ENCODE measurements at places on chromosomes 16 and 17.

DNA sequence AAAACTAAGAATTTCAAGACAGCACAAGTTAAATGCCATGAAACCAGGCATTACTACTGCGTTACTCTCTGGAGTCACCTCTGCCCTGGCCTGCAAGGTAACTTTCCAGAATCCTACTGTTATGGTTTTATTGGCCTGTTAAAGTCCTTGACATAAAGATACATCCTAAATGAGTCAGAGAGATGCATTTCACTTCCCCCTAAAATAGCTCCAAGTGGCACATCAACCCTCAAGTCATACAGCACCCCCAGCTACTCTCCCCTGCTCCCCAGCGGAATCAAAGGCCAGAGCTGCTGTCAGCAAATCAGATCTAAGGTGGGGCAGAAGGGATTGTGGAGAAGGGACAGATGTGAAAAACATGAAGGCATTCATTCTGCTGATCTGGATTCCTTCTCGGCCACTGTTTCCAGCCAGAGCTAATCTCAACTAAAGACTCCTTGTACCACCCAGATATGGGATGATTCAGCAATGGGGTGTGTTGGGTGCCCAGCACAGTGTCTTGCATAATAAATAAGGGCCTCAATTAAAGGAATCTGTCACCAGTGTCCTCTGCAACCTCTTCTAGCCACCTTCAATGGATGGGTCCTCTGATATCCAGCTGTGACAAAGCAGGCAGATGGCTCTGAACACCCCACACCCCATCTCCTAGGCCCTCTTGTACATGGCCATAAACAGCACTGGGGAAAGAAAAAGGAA, 8.5 kb upstream of the CCL1 start:
- DNase-seq, result no peak

DNA sequence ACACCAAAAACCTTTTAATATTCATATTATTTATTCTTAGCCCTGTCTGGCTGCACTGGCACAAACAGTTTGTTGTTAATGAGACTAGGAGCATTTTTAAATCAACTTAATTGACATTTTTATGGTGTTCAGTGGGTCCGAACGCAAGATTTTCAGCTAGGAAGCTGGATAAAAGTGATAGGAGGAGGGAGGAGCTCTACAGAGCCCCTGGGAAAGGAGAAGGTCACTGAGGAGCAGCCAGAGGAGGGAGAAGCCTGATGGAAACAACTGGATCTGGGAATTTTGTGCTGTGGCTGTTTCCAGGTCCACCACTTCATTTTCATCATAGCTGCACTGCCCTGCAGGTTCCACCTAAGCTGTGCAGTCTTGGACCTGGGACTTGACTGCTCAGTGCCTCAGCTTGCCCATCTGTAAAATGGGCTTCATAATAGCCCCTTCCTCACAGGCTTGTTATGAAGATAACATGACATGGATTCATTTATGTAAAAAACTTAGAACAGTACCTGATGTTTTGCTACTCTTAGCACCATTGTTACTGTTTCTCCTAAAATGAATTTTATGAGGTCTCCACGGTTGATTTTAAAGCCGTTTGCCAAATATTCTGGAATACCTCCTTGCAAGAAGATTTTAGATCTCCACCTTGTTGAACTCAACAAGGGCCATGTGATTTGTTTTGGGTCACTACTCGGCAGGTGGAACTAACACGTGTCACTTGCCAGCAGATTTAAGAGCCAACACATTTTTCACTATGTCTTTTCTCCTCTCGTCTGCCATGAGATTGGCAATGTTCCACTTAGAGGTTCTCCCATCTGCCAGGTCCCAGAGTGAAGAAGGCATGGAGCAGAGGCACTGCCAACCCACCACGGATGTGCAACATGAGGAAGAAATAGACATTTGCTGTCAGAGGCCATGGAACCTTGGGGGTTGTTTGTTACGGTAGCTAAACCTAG, 18.7 kb upstream of the GRIN2A start:
- no peak for DNase-seq

DNA sequence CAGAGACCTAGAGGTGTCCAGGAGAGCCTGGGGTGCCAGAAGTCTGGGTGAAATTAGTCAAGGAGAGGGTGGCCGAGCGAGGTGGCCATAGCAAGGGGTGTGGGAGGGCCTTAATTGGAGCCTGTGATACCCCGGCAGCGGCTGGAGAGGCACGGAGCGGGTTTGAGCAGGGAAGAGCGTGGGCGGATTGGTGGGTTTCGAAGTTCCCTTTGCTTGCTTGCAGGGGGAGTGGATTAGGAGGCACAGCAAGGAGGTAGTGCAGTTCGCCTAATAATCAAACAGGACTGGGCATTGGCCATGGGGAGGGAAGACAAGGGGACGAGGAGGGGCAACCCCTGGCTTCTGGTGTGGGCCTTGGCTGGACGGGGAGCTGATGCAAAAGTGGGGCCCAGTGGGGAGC, 5.4 kb upstream of the FAM83G start:
- no peak for DNase-seq

- DNase-seq, result no peak
Observed at GRCh38 chr17:68612209-68612922, 11.2 kb upstream of the FAM20A start.

- DNase-seq, result no peak
Observed at GRCh38 chr17:2958706-2959222, 104.6 kb downstream of the OR1D5 start.

DNA sequence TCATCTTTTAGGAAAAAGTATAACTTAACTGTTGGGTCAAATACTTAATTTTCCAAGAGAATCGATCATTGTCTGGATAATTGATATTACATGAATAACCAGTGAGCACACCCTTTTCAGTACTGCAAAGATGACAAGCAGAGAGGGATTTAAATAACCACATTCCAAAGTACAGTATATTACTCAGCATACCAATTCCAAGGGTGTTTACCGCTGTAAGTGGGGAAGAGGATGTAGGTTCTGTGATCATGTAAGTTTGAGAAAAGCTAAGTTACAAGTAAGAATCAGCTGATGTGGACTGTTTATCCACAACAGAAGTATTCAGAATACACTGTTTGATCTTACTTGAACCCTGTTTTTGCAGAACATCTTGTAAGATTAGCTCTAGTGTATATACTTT, 6.1 kb downstream of the GDE1 start:
- no peak for DNase-seq

- DNase-seq, result peak; percentile 22
Observed at GRCh38 chr16:69566981-69567680, 1.4 kb downstream of the NFAT5 start.

GRCh38 chr17:82483836-82484235, 25.3 kb downstream of the NARF start:
- DNase-seq, result no peak

DNA sequence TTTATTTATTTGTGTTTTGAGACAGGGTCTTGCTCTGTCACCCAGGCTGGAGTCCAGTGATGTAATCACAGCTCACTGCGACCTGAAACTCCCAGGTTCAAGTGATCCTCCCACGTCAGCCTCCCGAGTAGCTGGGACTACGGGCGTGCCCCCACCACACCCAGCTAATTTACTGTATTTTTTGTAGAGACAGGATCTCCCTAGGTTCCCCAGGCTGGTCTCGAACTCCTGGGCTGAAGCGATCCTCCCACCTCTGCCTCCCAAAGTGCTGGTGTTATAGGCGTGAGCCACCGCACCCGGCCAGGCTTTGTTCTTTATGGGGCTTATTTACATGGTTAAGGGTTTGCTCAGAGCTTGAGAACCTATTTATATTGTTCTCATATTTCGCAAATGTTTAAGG, 5.8 kb upstream of the MEIOB start:
- DNase-seq, result no peak

GRCh38 chr16:3020247-3020603, at the start of gene TNFRSF12A:
Gene TNFRSF12A, plus strand, starts transcription at chr16:3020368. Its CDS starts 30 bp downstream, at chr16:3020398.
- peak; percentile 51 for DNase-seq

DNA sequence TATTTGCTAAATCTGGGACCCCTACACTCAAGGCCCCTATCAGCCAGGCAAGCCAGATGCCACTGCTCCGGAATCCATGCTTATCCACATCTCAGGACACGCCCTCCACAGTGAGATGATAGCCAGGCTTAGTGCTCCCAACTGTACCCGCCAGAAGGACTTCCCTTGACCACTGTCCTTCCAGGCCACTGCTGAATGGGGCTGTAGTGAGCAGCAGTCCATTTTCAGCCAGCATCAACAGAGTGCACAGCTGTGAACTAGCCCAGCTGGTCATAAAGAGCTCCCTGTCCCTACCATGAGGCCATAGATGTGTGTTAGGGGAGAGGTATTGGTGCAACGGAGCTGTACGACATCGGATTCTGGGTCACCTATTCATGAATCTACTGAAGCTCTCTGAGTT, 13.0 kb upstream of the MED9 start:
- no peak for DNase-seq

GRCh38 chr16:31572821-31573220, 45.1 kb downstream of the AHSP start:
- no peak for DNase-seq

DNA sequence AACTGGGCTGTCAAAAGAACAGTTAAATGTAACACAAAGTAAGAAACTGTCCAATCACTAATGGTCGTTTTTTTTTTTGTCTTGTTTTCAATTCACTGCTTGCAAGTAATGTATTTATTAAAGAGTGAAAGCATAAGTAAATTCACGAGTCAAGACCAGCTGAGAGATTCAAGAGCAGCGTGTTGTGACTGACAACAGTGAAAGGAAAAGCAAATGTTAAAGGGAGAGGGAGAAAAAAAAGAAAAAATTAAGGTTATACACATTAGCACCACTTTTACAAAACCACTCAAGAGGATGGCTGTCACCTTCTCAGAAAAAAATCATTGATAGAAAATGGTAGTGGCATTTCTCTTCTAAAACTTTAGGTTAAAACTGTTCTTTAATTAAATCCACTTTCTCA, 36.1 kb downstream of the GPATCH8 start:
- DNase-seq, result no peak

DNA sequence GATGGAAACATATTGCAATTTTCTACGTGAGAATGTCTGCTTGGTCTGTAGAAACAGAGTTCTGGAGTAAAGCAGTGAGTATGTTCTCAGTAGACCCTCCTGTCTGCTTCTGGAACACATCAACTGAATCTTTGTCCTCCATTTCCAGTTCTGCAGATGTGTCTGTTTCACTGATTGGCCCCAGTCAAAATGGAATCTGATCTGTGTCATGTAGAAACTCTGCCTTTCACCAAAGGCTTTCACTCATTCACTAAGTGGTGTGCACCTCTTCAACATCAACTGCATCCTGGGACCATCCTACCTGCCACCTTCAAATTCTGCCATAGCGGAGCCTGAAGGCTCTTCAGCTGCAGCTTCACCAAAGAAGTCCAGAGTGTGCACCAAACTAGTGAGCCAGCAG, 2.8 kb upstream of the ZNF267 start:
- DNase-seq, result no peak

GRCh38 chr17:9811537-9811936, 10.3 kb downstream of the GSG1L2 start:
- no peak for DNase-seq

DNA sequence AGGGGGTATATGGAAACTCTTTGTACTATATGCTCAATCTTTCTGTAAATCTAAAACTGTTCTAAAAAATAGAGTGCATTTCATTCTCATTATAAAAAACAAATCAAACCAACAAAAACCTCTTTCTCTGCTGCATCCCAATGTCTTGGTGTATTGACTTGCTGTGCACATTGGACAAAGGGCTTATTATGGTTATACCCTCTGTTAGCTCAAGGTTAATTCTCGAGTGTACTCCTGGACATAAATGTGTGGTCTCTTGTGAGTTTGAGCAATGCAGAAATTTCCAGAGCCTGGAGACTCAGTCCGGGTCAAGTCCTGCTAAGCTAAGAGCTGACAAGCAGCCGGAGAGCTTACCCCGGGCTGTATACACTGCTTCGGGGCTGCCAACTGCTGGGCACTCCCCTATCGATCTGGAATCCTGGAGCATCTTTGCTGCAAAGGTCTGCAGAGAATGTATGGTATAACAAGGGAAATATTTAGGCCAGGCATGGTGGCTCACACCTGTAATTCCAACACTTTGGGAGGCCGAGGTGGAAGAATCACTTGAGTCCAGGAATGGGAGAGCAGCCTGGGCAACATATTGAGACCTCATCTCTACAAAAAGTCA, 66.2 kb upstream of the BRD7 start:
- no peak for DNase-seq

DNA sequence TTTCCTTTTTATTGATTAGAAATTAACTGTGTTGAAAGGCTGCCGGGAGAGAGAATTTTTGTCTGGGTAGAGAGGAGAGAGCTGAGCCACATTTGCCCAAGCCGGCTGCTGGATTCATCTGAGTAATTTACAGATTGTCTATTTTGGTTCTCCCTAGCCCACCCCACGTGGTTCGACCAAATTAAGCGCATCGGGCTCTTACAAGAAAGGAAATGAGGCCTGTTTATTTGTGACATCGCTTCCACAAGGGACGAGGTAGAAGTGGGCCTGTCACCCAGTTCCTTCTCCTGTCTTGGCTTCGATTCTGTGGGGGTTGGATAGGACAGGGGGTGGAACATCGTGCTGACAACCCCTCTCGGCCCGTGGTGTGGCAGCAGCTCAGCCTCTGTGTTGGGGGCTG, 42.9 kb downstream of the SYT17 start:
- DNase-seq, result no peak

DNA sequence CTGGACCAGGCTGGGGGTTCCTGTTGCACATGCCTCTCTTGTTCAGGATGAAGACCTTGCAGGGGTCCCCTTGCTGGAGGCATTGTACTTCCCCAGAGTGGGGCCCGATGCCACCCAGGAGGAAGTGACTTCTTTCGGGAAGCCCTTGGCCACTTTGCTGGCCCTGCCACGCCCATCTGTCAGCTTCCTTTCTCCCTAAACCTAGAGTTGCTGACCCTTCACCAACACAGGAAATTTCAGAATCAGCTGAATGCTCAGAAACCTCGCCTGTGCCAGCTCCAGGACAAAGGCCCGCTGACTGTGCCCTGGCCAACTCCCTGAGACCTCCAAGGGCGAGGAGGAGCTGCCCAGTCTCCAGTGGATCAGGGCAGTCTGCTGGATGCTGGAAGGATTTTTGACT, 26.7 kb downstream of the WNT9B start:
- DNase-seq, result no peak

GRCh38 chr17:17783116-17783824, 53.5 kb downstream of the SREBF1 start:
- DNase-seq, result peak; percentile 63

- peak; percentile 47 for DNase-seq
Observed at GRCh38 chr17:8126491-8127066, 2.7 kb upstream of the HES7 start.

- DNase-seq, result no peak
Observed at GRCh38 chr17:3004925-3005324, 58.5 kb downstream of the OR1D5 start.

- DNase-seq, result no peak
Observed at GRCh38 chr17:36888236-36888951, 48.9 kb upstream of the LHX1 start.

GRCh38 chr17:2789700-2790099, 6.5 kb upstream of the RAP1GAP2 start:
- DNase-seq, result no peak

GRCh38 chr16:2235695-2236336, 428 bp upstream of the DNASE1L2 start:
- no peak for DNase-seq

GRCh38 chr17:61380836-61381525, 18.7 kb upstream of the TBX2 start:
- DNase-seq, result no peak

- no peak for DNase-seq
Observed at GRCh38 chr16:49980166-49980565, 44.9 kb upstream of the CNEP1R1 start.
